ENCODE measurements at places on chromosomes 5 and 9. TPM values are rescaled to one million over a fixed set of nuclear protein-coding genes. Genes with fewer than 3 reads are reported as not detected.

- DNase-seq = no peak
Measured at GRCh38 chr5:91706785-91707520, 323.8 kb upstream of the ARRDC3 start.

- DNase-seq = no peak
Measured at GRCh38 chr5:6371079-6371810, 7.1 kb downstream of the MED10 start.

DNA sequence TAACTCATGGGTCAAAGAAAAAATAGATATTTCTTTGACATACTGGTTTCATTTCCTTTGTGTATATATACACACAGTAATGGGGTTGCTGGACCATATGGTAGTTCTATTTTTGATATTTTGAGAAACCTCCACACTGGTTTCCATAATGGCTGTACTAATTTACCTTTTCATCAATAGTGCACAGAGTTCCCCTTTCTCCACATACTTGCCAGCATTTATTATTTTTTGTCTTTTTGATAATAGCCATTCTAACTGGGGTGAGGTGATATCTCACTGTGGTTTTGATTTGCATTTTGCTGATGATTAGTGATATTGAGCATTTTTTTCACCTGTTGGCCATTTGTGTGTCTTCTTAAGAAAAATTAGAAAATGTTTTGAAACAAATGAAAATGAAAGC is 78.4 kb upstream of the CKMT2 start:
- no peak for DNase-seq

DNA sequence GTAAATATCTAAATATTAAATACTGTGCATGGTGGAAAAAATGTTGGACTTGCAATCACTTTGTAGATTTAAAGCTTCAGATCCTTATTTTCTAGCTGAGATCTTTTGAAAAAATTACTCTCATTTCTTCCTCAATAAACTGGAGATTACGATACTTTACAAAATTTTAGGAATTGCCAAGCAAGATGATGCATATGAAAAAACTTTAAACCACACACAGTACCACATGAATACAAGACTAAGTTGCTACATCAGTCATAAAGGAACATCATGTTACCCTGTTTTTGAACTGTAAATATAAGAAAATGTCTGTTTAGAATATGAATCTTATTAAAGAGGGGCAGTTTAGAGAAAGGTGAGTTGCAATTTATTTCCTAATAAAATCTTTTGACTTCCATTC is 703.6 kb upstream of the NUDT12 start:
- DNase-seq = no peak

DNA sequence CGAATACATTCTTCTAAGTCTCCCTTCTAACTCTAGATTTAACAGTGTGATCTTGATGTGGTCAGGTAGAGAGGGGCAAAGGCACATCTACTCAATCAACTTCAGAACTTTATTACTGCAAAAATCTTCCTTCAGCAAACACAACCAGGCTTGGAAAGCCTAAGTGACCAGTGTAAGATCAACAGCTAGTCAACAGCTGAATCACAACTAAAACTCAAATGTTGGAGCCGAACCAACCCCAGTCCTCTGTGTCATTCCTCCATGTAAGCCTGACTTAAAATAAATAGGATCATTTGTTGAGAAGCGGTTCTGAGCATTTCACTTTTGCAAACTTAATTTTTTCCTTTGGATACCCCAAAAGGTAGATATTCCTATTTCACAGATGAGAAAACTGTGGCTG is 352.7 kb downstream of the EBF1 start:
- no peak for DNase-seq

- no peak for DNase-seq
Measured at GRCh38 chr5:33657804-33658440, 217.2 kb downstream of the TARS1 start.

VLDLR gene
- 19.2 TPM for total RNA-seq

RNF183 gene
- 0.23 TPM for total RNA-seq

CENPH gene
- total RNA-seq = 58.3 TPM

IFNK gene
- total RNA-seq = not detected

S1PR3 gene
- 8.8 TPM for total RNA-seq
